ENCODE measurements at places on chromosomes 3 and 15. TPM values are rescaled to one million over a fixed set of nuclear protein-coding genes. Genes with fewer than 3 reads are reported as not detected.

The EIF4G1 gene
- 292 TPM for total RNA-seq

The SHF gene
- 1.9 TPM for total RNA-seq

The OIP5 gene
- 0.25 TPM for total RNA-seq

The CERS3 gene
- total RNA-seq = not detected

The MAP6D1 gene
- total RNA-seq = 6.0 TPM

The WDR6 gene
- 65.4 TPM for total RNA-seq

The RAP2B gene
- total RNA-seq = 49.5 TPM

The FYTTD1 gene
- total RNA-seq = 40.2 TPM

The SGO1 gene
- 14.5 TPM for total RNA-seq

The ARGFX gene
- total RNA-seq = not detected

The ZNF621 gene
- total RNA-seq = 13.0 TPM

The FBXO40 gene
- total RNA-seq = not detected

The PRR20G gene
- not detected for total RNA-seq

The PLOD2 gene
- total RNA-seq = 46.1 TPM

The RTP3 gene
- total RNA-seq = not detected

The LRRC58 gene
- 39.5 TPM for total RNA-seq

The SLC35G2 gene
- total RNA-seq = 14.7 TPM

The NKTR gene
- total RNA-seq = 101 TPM

Data from fibroblast of the aortic adventitia (primary cell).